ENCODE measurements at places on chromosomes 4 and X.

GRCh38 chr4:106421441-106422296 is 53.1 kb upstream of the GIMD1 start:
- H3K27ac ChIP-seq, result no peak overlapping the region
- H3K4me3 ChIP-seq, result no peak overlapping the region
- DNase-seq, result no peak
- H3K4me1 ChIP-seq, result no peaks in the 10 kb centered on the region

DNA sequence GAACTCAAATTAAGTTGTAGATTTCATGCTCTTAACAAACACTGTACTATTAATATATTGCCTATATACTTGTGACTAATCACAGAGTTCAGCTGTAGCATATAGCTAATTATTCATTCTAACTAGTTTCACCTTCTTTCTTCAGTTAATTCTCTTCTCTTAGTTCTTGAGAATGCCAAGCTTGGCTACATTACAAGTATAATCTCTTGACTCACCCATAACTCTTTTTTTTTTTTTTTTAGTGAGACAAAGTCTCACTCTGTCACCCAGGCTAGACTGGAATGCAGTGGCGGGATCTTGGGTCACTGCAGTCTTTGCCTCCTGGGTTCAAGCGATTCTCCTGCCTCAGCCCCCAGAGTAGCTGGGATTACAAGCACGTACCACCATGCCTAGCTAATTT is 5.4 kb downstream of the KLHL5 start:
- no peaks in the 10 kb centered on the region for H3K4me1 ChIP-seq
- no peak overlapping the region for H3K27ac ChIP-seq
- H3K27me3 ChIP-seq, result no peaks in the 10 kb centered on the region
- DNase-seq, result no peak
- no peaks in the 10 kb centered on the region for H3K36me3 ChIP-seq
- no peak overlapping the region for H3K4me3 ChIP-seq

DNA sequence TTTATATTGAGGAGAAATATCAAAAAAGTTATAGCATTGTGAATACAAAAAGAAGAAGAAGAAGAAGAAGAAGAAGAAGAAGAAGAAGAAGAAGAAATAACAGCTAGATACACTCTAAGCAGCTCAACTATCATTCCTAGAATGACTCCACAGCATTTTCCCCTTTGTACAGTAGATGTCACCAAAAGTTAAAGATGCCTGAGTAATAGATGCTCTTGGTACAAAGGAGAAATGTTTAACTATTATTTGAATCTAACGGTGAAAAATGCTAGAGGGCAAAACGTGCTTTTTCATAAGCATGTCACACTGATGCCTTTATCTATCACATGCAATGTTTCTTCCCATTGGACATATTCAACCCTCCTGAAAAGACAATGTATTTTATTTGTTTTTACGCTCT is 178.4 kb upstream of the GPRIN3 start:
- H3K4me3 ChIP-seq, result no peak overlapping the region
- H3K4me1 ChIP-seq, result no peaks in the 10 kb centered on the region
- H3K27ac ChIP-seq, result no peak overlapping the region
- DNase-seq, result peak; percentile 16

DNA sequence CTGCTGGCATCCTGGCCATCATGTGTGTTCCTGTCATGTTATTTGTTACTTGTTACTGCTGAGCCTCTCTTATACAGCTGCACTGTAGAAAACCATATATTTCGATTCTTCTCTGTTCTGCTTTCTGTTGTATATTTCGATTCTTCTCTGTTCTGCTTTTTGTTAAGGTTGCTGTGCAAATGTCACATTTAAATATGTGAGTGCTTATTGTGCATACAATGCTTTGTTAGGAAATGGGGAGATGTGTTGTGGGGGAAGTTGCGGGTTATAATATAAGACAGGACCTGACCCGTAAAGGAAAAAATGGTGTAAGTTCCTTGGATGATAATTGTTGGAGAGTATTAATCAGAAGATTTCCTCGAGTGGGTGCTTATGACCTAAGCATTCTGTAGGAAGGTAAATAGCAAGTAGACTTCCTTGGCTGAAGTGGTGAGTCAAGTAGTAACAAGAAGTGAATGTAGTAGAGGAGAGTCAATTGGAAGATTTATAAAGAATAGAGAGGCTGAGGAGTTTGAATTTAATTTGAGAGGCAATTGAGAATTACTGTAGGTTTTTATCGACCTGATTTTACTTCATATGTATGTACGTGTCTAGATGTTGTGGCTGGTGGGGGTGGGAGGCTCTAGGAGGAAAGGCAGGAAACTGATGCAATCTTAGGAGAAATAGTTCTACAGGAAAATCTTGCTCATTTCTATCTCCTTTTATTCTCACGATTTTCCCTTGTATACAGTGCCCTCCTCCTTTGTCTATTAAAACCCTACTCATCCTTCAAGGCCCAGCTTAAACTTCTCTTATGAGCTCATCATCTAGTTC is 8.5 kb downstream of the OGT start:
- no peak for DNase-seq
- peaks cover 4% of the 10 kb centered on the region for H3K36me3 ChIP-seq
- no peak overlapping the region for H3K27ac ChIP-seq
- peaks cover 29% of the 10 kb centered on the region for H3K4me1 ChIP-seq
- H3K27me3 ChIP-seq, result no peaks in the 10 kb centered on the region

- no peaks in the 10 kb centered on the region for H3K27me3 ChIP-seq
- DNase-seq, result no peak
- H3K4me1 ChIP-seq, result no peaks in the 10 kb centered on the region
- H3K27ac ChIP-seq, result no peak overlapping the region
Measured at GRCh38 chr4:134243742-134244713, 42.4 kb upstream of the PABPC4L start.

- DNase-seq, result no peak
- H3K27ac ChIP-seq, result no peak overlapping the region
- H3K4me1 ChIP-seq, result peaks cover 23% of the 10 kb centered on the region
- H3K27me3 ChIP-seq, result no peaks in the 10 kb centered on the region
- no peaks in the 10 kb centered on the region for H3K36me3 ChIP-seq
Measured at GRCh38 chrX:120727452-120727851, 97.6 kb upstream of the C1GALT1C1 start.

- H3K27me3 ChIP-seq, result no peaks in the 10 kb centered on the region
- no peak overlapping the region for H3K4me3 ChIP-seq
- H3K4me1 ChIP-seq, result no peaks in the 10 kb centered on the region
- peak; percentile 19 for DNase-seq
Measured at GRCh38 chrX:46686003-46686645, 72.8 kb downstream of the SLC9A7 start.

GRCh38 chrX:13090027-13090338 is 45.6 kb upstream of the FAM9C start:
- DNase-seq, result no peak
- H3K27ac ChIP-seq, result no peak overlapping the region
- no peak overlapping the region for H3K4me3 ChIP-seq
- H3K27me3 ChIP-seq, result no peaks in the 10 kb centered on the region
- H3K4me1 ChIP-seq, result peaks cover 19% of the 10 kb centered on the region
- no peaks in the 10 kb centered on the region for H3K36me3 ChIP-seq

GRCh38 chrX:55486736-55487135 is 2.9 kb downstream of the USP51 start:
- no peaks in the 10 kb centered on the region for H3K27me3 ChIP-seq
- no peak overlapping the region for H3K27ac ChIP-seq
- no peak overlapping the region for H3K4me3 ChIP-seq
- DNase-seq, result no peak
- peaks cover 20% of the 10 kb centered on the region for H3K4me1 ChIP-seq
- H3K36me3 ChIP-seq, result no peaks in the 10 kb centered on the region

DNA sequence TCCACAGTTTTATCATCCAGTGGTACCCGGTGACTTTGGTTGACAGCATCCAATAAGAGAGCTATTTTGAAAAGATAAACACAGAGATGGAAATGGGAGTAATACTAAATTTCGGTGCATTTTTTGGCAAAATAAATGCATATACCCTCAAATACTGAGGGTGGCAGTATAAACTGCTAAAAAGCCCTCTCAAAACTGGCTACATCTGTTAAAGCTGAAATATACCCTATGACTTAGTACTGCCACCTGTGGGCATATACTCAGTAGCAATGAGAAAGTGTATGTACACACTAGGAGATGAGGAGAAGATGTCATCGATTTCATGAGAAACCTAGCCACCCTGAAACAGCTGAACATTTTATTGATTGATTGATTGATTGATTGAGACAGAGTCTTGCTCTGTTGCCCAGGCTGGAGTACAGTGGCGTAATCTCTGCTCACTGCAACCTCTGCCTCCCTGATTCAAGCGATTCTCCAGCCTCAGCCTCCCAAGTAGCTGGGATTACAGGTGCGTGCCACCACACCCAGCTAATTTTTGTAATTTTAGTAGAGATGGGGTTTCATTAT is 12.2 kb upstream of the TMEM128 start:
- no peaks in the 10 kb centered on the region for H3K4me1 ChIP-seq
- peak; percentile 79 for DNase-seq
- H3K27me3 ChIP-seq, result no peaks in the 10 kb centered on the region
- H3K27ac ChIP-seq, result no peak overlapping the region
- H3K4me3 ChIP-seq, result no peak overlapping the region

DNA sequence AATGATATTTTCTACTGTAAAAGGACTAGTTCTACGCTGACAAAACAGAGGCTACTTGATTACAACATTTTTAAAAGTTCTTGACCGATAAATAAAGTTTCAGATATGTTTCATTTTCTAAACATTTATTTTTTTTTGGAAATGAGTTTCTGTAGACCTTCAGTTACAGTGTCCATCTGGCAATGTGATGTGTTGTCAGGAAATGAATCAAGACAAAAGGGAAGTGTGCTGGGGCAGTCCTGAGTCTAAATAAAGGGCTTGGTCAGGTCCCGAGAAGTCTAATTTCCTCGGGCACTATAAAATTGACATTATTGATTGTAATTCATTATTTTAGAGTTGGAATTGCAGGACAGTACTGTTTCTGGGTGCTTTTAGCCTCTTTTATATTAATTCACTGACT is 57.0 kb upstream of the FTHL17 start:
- H3K4me3 ChIP-seq, result no peak overlapping the region
- H3K36me3 ChIP-seq, result no peaks in the 10 kb centered on the region

DNA sequence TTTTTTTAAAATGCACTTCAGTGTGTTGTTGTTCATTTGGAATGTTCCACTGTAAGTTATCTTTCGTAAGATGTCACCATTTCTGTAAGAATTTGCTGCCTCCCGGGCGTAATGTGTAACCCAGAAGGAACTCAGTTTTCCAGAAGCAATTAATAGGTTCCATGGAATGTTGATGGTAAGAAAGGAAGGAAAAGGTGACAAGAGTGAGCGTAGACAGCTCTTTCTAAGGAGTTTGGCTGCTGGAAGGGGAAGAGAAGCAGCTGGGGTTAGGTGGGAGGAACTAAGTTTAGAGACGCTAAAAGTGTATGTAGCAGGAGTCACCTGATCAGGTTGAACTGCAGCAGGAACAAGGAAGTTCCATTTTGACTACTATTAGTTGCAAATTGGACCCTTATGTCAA is 35.9 kb downstream of the PNMA5 start:
- H3K27me3 ChIP-seq, result no peaks in the 10 kb centered on the region
- no peak overlapping the region for H3K27ac ChIP-seq
- no peaks in the 10 kb centered on the region for H3K4me1 ChIP-seq

DNA sequence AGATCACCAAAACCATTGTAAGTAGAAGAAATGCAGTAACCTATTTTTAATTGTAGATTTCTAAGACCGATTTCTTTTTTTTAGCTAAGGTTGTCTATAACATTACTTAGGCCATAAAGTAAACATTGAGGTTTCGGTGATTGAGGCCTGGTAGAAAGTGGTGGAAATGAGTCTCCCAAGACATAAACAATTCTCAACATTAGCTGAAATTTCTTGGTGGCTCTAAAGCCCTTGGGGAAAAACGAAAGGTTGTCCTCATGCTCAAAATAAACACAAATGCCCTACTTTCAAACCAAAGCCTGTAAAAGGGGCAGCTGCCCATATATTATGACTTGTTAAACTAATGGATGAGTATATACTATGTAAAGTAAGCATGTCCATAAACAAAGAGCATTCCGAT is 98.8 kb downstream of the SCFD2 start:
- no peak overlapping the region for H3K4me3 ChIP-seq
- H3K27ac ChIP-seq, result no peak overlapping the region
- no peak for DNase-seq
- no peaks in the 10 kb centered on the region for H3K27me3 ChIP-seq

GRCh38 chr4:61405307-61405706 is 205.2 kb downstream of the ADGRL3 start:
- H3K36me3 ChIP-seq, result no peaks in the 10 kb centered on the region
- no peaks in the 10 kb centered on the region for H3K4me1 ChIP-seq
- DNase-seq, result no peak
- no peak overlapping the region for H3K27ac ChIP-seq
- no peak overlapping the region for H3K4me3 ChIP-seq

DNA sequence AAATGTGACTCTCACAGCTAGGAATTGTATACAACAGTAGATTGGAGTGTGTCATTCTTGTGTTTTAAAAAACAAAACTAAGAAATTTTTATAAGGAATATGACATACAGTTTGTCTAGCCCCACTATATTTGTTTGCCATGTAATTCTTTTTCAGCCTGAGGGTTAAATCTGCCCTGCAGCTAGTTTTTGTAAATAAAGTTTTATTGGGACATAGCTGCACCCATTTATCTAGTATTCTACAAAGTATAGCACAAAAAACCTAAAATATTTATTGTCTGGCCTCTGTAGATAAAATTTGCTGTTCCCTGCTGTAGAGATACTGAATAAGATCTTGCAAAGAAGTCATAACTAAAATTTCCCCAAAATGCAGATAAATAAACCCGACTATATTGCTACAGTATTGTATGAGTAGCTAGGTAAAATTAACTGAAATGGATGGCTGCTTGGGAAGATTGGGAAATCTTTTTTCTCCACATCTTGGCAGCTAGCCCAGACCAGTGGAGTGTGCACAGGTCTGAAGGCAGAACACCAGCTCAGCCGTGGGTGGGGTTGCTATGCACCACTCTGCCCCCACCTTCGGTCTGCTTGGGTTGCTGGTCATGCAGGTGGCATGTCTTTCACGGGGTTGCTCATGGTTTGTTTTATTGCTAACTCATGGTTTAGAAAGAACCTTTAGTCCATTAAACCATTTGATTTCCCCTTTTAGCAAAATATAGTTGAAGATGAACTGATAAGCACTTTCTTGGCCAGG is 127.9 kb downstream of the KLHL8 start:
- DNase-seq, result no peak
- H3K27me3 ChIP-seq, result no peaks in the 10 kb centered on the region
- H3K27ac ChIP-seq, result peak overlapping the region; percentile 7
- H3K4me3 ChIP-seq, result no peak overlapping the region
- H3K36me3 ChIP-seq, result peaks cover 2% of the 10 kb centered on the region
- H3K4me1 ChIP-seq, result peaks cover 12% of the 10 kb centered on the region

DNA sequence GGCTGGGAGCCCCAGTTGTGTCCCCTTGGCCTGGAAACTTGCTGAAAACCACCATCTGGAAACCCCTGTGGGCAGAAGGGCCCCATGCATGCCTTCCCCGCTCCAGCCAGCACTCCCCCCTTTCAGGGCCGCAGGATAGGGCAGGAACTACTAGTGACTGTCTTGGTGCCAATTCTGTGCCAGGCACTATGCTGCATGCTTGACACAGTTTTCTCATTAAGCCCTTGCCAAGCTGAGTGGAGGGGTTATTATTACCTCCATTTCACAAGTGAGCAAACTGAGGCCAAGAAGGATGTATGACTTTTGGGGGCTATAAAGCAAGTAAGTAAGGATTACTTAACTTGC is 73.6 kb upstream of the PJA1 start:
- H3K27me3 ChIP-seq, result no peaks in the 10 kb centered on the region
- no peak overlapping the region for H3K4me3 ChIP-seq
- no peaks in the 10 kb centered on the region for H3K36me3 ChIP-seq
- H3K27ac ChIP-seq, result no peak overlapping the region

- no peak overlapping the region for H3K4me3 ChIP-seq
- H3K4me1 ChIP-seq, result no peaks in the 10 kb centered on the region
- no peak for DNase-seq
- H3K27me3 ChIP-seq, result no peaks in the 10 kb centered on the region
Measured at GRCh38 chrX:110341189-110342035, 17.2 kb upstream of the RTL9 start.

Data from MM.1S (cell line).